ENCODE measurements at places on chromosomes 4 and X. TPM values are rescaled to one million over a fixed set of nuclear protein-coding genes. Genes with fewer than 3 reads are reported as not detected.

DNA sequence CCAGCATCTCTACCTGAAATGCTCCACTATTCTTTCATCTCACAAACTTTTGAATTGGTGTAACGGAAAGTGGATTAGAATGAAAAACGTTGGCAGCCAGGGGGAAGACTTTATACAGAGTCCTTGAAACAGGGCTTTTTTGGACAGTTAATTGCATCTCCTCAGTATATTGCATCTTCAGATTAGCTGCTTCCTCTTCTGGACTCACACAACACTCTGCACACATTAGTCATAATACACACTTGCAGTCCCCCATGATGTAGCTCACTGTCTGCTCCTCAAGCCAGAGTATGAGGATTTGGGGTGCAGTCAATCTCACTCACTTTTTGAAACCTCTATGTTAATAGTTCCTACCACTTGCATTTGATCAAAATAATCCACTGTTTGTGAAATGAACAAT, 101.0 kb downstream of the ADGRA3 start:
- DNase-seq: no peak

Gene CLDN22
- total RNA-seq: 0.72 TPM

GRCh38 chr4:7020856-7021255, 22.3 kb upstream of the TADA2B start:
- DNase-seq: no peak

DNA sequence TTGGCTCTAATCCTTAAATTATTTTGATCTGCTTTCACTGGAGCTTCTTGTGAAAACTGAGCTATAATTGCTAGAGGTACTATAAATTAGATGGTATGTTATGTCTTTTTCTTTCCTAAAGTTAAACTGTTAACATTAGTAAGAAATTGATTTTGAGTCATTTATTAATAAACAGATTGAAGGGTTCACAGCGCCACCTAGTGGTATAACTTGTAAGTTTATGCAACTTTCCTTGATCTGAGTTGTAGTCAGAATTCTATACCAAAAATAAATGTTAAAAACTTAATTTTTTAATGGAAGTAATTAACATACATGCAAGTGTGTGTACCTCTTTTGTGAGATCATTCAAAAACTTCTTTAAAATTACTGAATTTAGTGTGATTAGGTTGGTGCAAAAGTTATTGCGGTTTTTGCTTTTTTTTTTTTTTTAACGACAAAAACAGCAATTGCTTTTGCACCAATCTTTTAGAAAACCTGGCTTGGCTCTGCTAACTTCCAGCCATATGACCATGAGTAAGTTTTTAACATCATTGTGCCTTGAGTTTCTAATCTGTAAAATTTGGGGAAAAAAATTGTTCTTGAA, 151.5 kb downstream of the CENPC start:
- DNase-seq: peak; percentile 52

GRCh38 chr4:168362025-168362401, 43.5 kb upstream of the DDX60 start:
- DNase-seq: no peak

GRCh38 chrX:150197388-150197787, 165.7 kb upstream of the MAMLD1 start:
- DNase-seq: no peak

DNA sequence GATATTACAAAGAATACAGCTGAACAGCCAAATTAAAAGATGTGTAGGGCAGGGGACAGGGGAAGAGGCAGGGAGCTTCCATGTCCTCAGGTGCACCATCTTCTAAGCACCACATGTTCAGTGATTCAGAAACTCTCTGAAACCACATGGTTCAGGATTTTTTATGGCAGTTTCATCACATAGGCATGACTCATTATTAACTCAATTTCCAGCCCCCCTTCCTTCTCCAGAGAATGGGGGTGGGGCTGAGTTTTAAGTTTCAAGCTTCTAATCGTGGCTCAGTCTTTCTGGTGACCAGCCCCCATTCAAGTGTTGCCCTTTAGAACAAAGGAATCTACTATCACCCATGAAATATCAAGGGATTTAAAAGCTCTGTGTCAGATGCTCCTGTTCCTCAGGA, 317.8 kb upstream of the GALNT7 start:
- no peak for DNase-seq

Gene TIMM17B
- total RNA-seq: 25.3 TPM
